ENCODE measurements at places on chromosomes 12 and 14.

GRCh38 chr14:51727526-51727925 is 75.8 kb downstream of the FRMD6 start:
- DNase-seq: no peak

DNA sequence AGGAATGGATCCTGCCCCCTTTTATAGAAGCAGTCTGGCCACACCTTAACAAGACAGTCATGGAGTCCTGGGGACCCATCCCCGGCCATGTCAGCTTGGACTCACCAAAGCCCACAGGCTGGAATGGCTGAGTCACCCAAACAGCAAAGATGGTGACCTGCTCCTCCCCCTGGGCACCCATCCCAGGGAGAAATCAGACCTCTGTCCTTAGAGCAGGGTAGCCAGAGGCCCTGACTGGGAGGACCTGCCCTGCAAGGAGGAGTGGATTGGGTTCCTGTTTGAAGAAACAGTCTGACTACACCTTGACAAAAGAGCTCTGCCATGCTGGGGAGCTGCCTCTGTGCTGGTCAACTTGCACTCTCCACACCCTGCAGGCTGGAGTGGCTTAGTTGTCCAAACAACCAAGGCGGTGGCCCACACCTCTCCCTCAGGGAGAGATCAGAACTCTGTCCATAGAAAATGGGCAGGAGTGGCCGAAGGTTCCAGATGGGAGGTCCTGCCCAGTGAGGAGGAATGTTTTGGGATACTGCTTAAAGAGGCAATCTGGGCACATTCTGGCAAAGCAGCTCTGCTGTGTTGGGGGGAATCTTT is 16.6 kb downstream of the MGP start:
- no peak for DNase-seq

- no peak for DNase-seq
Observed at GRCh38 chr12:120119271-120119973, 2.9 kb upstream of the RAB35 start.

- no peak for DNase-seq
Observed at GRCh38 chr12:85829391-85829790, 6.8 kb downstream of the RASSF9 start.

DNA sequence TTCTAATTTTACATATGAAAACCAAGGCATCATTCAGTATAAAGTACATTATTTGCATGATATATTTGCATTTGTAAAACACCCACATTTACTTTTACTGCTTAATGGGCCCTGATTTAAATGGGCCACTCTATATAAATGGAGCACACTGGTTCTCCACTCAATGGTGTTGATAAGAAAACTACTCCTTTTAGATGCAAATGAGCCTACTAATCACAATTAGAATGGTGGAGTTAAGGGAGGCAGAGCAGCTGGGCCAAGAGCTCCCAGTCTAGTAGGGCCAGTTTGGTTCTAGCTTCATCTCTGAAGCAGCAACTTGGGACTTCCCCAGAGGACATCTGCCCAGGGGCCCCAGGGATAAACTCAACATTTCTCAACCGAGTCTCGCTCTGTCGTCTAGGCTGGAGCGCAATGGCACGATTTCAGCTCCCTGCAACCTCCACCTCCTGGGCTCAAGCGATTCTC is 120.7 kb downstream of the FOXN3 start:
- no peak for DNase-seq

DNA sequence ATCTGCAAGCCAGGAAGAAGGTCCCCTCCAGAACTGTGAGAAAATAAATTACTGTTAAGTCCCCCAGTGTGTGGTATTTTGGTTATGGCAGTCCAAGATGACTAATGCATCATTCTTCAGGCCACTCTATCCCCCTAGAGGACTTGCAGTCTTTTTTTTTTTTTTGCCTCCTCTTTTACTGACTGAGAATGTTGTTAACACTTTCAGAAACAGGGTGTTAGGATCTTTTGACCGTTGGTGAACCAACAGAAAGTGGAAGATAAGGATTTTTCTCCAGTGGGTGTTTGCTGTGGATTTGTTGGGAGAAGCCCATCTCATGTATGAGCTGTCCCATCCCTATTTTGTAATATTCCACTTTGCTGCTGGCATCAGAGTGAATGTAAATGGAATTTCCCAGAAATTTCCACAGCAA is 37.8 kb downstream of the MARK3 start:
- no peak for DNase-seq

DNA sequence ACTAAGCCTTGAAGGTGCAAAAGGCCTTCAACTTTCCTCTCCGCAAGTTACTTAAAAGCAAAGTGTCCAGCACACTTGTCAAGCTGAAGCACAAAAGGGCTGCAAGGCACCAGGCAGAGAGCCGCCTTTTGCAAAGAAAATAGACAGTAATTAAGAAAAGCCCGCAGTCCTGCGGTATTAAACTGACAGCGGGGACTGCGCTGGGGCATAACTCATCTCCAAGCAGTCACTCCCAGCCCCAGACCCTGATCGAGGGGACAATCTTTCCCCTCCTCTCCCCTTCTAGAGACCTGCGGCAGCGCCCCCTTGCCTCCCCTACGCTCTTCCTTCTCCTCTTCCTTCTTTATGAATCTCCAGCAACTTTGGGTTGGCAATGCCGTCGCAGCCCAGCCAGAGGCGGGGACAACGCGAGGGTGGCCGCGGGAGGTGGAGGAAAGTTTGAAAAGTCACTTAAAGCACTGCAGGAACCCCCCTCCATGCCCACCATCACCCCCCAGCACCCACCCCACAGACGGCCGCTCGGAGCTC is 200.9 kb upstream of the CAND1 start:
- DNase-seq: no peak

- no peak for DNase-seq
Observed at GRCh38 chr12:75658901-75659823, 147.8 kb upstream of the KRR1 start.

DNA sequence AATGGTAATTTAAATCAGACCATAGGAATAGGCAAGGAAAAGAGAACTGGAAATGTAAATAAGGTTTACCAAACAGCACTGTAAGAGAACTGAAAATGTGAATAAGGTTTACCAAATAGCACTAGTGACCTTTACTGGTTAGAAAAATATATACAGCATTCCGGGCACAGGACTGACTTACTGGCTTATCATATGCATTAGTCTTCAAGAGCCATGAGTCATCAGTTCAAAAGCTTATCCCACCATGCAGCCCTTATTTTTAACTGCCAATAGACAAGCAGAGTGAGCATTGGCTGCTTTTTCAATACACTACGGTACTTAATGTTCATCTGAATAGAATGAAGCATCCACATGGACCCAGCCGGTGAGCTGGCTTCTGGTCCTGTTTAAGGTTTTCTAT is 13.0 kb upstream of the NELL2 start:
- DNase-seq: no peak

GRCh38 chr14:47208434-47208833 is 467.0 kb downstream of the MDGA2 start:
- DNase-seq: no peak

DNA sequence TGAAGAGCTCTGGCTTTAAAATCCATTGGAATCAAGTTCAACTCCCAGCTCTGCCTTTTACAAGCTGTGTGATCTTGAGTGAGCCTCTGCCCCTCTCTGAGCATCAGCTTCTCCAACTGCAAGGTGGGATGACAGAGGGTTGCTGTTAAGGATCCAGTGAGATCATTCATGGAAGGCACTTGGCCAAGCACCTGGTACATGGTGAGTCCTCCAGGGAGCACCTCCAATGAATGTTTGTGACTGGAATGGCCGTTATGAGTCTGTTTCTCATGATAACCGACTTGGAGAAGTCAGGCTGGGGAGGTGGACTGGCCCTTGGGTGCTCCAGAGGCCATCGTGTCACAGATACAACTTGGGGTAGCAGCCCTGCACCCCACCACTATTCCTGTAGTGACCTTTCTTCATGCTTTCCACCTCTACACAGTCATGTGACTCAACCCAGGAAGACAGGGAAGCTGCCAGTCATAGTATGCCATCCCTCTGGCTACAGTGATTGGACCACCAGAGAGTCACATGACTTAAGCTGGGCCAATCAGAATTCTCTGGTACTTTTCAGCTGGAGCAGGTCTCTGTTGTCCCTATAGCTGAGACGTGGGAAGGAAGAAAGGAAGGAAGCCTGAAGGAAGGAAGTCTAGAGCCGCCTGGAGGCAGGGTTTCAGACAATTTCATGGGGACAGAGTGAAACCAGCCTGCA is 146.5 kb upstream of the MYL2 start:
- DNase-seq: no peak

DNA sequence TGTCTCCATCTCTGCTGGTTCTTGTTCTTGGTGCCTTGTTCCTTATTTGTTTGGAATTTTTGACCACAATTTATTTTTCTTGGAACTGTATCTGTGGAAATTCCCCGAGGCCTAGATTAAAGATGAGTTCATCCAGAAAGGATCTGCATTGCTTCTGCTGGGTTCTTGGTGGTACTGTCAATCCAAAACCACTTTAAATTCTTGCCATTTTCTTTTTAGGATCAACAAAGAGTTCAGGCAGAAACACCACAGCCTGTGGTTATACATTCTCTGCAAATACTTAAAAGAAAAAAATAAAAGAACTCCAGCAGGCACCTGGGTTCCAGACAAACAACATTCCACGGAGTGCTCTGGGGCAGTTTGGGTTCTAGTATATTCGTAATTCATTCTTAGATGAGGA is 6.0 kb upstream of the VAMP1 start:
- DNase-seq: no peak

DNA sequence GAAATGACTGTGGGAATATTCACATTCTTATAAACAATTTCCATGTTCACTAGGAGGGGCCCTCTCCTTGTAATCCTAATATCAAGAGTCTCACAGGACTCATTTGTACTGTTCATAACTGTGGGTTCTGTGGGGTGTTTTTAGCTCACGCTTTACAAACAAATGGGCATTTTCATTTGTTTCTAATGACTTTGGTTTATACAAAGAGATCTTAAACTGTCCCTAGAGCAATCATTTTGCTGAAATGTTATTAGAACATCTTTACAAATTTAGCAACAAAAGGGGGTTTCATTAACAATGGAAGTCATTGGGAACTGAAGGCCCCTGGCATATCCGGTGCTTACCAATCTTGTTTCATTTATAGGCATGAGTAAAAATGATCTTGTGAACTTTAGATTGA is 370.5 kb downstream of the TRHDE start:
- no peak for DNase-seq
